ENCODE measurements at places on chromosomes 6 and 20.
A peak's percentile ranks its signal among the peaks of the same experiment; 100 is the strongest.

GRCh38 chr6:48169635-48170034 is 58.6 kb upstream of the PTCHD4 start:
- no peak for DNase-seq

- no peak for DNase-seq
These were observed 14.2 kb upstream of the HLA-DRB1 start for GRCh38 chr6:32603888-32604287.

DNA sequence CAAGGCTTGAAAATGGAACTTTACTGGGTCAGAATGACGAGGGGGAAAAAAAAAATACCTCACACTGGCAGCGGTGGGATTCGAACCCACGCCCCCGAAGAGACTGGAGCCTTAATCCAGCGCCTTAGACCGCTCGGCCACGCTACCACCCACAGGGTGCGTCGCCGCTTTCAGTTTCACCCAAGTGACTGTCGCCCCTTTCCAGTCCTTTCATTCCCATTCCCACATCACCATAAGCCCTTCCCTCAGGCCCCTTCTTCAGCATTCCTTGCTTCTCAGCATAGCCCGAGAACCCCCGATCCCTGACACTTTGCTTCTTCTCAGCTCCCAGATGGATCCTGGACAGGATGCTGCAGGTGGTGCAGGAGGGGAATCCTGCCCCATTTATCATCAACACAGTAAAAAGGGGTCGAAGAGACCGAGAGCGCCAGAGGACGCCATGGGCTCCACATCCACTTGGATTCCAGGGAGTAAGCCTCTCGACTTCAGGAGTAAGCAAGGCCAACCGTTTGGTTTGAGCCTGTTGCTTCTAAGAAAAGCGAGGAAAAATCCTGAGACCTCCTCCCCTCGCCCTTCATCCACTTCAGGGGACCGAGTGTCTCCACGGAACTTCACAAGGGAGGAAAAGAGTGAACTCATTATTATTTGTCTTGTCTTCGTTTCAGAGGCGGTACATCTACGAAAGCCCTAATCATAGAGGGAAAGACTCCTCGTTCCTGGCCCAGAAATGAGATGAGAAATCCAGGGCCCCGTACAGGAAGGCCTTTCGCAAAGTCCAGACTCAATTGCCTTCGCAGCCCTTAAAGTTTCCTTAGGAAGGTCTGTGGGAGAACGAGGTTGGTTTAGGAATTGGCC is 20.0 kb upstream of the TRIM27 start:
- DNase-seq: peak; percentile 86

DNA sequence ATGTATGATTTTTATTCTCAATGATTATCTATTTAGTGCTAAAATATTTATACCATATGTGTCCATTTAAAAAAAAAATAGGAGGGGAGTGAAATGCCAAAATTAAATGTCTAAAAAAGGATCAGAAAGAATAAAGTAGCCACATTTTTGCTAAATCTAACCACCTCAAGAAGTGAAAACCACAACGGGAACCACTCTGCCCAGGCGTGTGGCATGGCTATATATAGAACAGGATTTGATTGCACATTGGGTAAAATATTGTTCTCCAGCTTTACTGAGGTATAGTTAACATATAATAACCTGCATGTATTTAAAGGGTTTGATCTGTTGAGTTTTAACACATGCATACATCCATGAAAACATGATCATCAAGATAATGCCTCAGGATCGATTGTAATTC is 19.0 kb upstream of the AFDN start:
- DNase-seq: no peak

DNA sequence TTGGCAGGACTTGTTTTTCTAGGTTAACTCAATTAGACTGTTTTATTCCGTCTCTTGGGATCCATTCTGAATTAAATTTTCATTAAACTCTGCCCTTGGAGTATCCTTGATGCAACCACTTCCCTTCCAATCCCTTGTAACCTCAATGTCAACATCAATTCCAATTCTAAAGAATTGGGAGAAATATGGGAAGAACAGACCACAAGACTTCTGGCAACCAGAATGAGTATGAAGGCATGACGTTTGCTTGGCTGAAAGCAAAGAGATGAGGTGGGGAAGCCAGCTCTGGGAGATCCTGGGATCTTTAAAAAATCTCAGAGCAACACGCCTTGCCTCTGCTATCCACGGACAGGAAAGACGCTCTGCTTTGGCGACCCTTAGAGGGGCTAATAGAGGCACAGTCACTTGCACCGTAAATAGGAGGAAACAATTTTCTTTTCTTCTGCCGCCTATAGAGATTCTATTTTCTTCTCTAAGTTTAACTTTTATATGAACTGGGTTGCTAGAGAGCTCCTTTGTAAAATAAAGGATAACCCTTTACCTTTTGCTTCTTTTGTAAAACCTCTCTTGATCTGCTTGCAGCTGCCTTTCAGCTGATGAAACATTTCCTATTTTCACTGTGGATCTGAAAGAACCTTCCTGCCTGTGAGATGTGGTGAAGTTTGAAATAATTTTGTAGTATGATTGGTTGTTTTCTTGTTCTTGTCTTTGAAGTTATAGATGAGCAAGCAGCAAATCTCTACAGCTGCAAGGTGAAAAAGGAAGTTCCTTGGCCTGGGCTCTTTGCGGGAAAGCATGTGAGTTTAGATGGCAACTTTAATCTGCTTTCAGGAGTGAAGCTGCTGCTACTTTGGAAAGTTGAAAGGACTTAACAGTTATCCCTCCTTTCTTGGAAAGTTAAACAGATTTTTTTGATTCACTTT is at the start of gene ASIP:
Gene ASIP, plus strand, starts transcription at position 731 of the 923 bp plus-strand sequence. CDS start 18,952 bp downstream, outside the sequence.
- no peak for DNase-seq

- DNase-seq: no peak
These were observed 439.7 kb downstream of the RFPL4B start for GRCh38 chr6:112786801-112787200.

DNA sequence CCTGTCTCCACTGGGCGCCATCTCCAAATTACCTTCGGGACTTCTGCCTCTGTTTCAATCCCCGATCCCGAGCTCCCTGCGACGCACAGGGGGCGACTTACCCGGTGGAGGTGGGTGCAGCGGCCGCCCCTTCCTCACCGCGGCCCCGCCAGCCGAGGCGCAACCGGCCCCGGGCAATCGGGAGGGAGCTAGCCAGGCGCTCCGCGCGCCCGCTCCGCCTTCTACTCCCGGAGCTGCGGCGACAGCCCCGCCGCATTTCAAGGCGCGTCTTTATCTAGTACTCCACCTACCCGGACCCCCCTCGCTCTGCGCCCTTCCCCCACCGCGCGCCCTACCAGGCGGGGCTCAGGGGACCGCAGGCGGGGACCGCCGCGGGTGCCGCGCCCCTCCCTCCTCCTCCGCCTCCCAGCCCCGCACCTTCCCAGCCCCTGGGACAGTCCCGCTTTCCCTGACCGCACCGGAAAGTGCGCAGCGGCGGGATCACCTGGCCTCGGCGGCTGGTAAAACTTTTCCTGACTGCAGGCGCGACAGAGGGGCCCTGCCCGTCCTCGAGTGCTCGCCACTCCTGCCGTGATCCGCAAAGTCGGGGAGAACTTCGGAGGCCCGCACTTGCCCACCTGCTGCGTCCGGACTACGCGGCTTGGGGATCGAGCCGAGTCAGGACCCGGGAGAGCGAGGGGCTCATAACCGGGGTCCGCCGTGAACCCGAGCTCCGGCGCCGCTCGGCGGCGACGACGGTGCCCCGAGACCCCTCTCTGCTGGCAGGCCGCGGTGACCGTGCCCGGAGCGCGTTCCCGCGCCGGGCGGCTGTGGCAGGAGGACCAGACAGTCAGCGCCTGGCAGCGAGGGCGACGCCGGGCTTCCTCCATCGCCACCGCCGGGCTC is 8.0 kb upstream of the NKX2-2 start:
- DNase-seq: no peak

GRCh38 chr6:170017603-170018320 is 266.3 kb downstream of the ERMARD start:
- DNase-seq: no peak

DNA sequence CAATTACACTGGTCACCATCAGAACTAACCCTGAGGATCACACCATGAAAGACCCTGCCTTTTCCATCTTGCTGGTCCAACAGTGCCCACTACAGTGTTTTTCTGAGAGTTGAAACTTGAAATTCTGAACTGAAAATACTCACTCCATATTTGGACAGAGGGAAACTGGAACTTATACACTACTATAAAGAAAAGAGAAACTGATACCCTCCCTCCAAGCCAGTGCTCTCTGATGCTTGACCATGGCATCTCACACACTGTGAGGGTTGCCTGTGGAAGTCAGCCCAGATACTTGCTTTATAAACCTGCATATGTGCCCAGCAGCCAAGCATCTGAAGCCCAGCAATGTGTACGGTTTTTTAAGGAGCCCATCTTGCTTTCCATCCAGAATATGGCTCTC is 108.7 kb downstream of the FOXA2 start:
- DNase-seq: no peak

DNA sequence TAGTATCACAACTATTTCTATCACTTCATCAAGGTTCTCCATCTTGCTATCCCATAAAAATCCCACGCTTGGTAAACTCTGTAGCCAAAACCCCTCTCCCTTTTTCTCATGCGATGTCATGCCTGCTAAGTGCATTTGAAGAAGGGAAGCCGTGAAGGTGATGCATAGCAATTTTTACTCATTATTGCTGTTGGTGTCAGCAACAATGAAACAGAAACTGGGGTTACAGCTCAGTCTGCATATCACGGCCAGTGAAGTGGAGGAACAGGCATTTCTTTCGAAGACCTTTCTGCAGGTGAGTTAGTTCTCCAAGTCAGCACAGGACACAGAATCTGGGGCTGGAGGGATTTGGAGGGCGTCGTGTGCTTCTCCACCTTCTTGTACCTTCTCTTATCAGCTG is 5.8 kb downstream of the UNC93A start:
- no peak for DNase-seq

DNA sequence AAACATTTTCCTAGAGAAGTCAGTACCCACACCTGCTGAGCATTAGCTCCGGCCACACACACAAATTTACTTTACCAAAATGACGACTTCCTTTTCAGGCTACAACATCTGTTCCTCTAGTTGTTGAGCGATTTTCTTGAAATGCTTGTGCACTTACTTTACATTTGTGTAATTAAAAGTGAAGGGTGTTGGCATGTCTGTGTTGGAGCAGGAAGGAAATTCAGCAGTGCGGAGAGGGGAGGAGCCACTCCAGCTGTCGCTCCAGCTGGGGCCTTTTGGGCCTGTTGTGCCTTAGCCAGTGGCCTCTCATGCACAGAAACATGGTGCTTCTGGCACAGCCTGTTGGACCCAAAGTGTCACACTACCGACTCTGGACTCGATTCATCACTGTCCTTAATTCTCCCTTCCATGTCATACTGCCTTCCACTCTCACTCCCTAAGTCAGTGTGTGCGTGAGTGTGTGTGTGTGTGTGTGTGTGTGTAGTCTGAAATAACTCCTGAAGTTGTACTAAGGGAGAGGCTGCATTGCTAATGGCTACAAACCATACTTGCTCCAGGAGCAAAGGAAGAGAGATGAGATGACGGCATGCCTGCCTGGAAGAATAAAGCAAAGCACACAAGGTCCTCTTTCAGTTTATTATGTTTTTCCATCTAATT is 191.8 kb upstream of the ARG1 start:
- DNase-seq: no peak

DNA sequence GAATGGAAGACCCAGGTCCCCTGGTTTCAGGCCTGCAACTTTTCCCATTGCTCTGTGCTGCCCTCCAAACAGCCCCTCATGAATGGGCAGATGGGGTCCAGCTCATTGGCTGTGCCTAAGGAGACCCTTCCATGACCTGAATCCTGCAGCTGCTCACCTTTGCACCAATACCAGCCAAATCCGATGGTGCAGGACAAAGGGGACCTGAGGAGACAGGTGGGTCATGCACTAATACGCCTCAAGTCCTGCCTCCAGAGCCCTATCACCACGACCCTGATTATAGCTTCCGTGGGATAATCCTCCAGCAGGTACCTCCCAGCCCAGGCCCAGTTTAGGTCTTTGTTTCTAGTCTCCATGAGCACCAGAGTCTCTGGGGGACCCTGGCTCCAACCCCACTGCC is 16.8 kb downstream of the TREM1 start:
- no peak for DNase-seq

DNA sequence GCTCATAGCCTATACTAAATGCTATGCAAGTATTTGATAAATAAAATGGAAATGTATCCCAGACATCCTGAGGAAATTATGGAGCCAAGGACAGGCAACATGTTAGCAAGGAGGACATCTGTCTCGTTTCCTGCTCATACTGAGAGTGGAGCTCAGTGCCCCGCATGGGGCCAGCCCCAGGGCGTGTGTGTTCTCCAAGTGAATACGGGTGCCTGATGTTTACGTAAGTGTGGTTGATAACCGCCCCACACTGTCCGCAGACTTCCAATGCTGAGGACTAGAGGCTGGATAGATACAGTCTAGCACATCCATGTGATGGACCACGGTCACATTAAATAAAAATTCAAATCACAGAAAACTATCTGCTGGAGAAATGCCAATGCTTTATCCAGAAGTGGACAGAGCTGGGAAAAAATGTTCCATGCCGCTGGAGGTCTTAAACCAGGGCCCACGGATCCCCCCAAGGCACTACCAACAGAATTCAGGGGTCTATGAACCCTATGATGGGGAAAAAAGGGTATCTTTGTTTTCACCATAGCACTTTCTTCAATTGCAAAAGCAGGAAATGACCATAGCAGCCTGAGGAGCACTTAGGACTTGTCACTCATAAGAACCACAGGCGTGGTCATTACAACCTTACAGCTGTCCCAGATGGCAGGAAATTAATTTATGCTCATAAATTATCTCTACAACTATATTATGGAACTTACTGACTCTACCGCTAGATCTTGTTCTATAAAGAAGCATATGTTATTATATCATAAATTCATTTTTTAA is 24.9 kb downstream of the TGM2 start:
- no peak for DNase-seq

Data from PC-3 (cell line).